ENCODE measurements at places on chromosomes 6 and 20.

DNA sequence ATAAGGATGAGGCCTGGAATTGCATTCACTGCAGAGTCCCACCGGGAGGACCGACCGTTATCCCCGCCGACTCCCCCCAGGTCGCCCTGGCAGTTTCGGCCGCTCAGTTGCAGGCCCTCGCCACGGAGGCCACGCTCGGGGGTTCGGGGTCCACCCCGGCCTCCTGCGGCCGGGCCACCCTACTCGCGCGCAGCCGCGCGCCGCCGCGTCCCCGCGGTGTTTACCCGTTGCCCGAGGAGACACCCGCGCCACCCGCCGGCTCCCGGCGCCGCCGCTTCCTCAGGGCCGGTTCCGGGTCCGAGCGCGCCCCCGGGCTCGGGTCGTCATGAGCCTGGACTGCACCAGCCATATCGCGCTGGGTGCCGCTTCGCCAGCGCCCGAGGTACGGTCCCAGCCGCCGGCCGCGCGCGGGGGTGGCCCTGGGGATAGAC is at the start of gene CCDC170:
CCDC170 (plus strand) TSS at position 214 of the 431 bp plus-strand sequence; CDS start at position 326, 112 bp downstream.
- DNase-seq = no peak

- DNase-seq = no peak
Measured at GRCh38 chr6:130034378-130035146, 16.2 kb downstream of the L3MBTL3 start.

DNA sequence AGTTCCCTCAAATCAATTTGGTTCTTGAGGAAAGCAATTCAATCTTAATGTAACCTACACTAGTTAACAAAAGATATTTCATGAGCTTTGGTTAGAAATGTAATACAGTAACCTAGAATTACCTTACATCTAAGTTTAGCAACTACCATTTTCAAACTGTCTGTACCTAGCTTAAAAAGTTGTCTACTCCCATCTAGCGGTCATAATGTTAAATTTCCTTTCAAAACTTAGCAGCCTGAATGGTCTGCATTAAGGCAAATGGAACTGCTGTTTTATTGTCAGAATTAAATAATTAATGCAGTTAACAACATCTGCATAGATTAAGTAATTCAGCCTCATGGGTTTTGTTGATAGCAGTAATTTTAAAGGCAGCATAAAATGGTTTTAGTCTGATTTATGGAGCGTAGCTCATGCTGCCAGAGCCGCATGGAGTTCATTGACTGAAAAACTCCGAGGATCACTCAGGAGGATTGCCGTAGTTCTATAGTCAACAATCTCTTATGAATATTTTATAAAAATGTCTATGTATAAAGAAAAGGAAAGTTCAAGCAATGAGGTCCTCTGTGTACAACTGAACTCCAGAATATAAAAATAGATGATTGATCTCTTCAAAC is 485.4 kb upstream of the MANEA start:
- DNase-seq = peak; percentile 58

DNA sequence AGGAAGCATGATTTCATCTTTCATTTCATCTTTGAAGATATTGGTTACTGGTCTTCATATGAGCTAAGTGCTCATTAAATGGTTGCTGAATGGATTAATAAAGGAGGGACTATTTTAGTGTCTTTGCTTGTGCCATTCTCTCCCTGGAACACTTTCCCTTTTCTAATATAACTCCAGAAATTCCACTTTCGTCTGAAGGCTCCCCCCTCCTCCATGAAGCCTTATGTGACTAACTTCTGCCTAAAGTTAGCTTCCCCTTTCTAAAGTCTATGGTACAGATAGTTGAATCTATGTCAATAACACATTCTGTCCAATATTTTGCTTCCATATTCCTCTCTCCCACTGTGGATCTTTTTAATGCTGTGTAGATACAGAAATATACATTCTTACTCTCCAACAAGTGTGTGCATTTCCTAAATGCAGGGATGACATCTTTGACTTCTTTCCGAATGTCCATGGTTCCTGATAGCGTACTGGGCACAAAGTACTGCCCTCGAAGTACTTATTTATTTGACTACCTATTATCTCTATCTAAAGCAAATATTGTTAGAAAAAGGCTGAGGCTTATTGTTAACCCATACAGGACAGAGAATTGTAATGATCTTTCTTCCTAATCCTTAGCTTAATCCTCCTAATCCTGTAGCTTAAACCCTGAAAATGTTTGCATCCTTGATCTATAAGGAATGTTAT is 84.7 kb upstream of the ELOVL5 start:
- DNase-seq = no peak

GRCh38 chr6:13847326-13848050 is 33.1 kb upstream of the MCUR1 start:
- DNase-seq = no peak

DNA sequence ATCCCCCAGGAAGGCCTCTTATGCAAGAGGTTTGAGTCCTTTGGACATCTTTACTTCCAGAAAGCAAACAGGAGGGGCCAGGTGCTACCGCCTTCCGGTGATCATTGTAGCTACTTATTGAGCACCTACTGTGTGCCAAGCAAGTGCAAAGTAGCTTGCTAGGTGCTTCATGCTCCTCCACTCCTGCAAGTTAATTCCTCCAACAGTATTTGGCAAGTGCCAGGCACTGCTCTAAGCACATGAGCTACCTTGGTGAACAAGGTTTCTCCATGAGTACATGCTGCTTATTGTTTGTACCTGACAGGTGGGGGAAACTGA is 2.3 kb downstream of the CPNE5 start:
- no peak for DNase-seq

GRCh38 chr6:37050045-37050853 is 44.8 kb downstream of the FGD2 start:
- DNase-seq = peak; percentile 65

DNA sequence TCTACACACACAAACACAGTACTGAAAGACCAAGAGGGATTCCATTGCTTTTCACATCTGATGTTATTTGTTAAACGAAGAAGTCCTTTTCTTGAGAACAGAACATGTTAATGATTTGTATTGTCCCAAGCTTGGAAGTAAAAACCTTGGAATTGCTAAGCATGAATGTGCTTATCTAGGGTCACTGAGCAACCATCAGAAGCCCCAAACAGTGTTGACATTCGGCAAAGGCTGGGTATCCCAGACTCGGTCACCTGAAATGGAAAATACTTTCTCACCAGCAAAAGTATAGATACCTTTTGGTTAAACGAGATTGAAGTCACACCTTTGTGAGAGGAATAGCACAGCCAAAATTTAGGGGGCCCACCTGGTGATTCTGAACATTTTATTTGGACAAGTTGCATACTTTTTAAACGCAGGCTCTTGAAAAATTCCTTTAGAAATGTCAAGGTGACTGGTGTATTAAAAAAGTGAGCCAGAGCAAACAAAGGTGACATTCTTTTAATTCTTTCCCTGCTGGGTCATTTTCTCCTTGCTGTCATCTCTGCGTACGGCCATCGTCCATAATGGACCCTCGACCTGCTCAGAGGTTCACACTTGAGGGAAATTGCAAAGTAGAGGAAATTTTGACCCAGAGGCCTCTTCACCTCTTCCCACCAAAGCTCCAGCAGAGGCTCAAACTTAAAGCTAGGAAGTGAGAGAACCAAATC is 95.8 kb upstream of the FOXA2 start:
- DNase-seq = no peak

DNA sequence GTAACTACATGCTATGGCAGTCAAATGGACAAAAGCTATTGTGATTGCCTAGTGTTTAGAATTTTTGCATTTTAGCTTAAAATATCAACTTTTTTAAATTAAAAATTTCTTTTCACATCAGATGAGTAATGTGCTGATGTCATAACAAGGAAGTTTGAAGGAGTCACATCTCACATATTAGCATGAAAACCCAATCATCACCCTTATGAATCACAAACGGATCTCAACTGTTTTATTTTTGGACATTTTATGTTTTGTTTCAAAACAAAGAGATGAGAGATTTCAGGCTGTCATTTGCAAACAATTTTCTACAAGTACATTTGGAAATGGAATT is 53.6 kb upstream of the TRERF1 start:
- no peak for DNase-seq

GRCh38 chr6:36248980-36249379 is 20.9 kb upstream of the PNPLA1 start:
- DNase-seq = no peak

- DNase-seq = no peak
Measured at GRCh38 chr6:146548898-146549374, 5.3 kb downstream of the RAB32 start.

- DNase-seq = no peak
Measured at GRCh38 chr6:108118810-108119768, 44.5 kb upstream of the OSTM1 start.

- DNase-seq = no peak
Measured at GRCh38 chr6:40187535-40188144, 253.4 kb upstream of the MOCS1 start.

DNA sequence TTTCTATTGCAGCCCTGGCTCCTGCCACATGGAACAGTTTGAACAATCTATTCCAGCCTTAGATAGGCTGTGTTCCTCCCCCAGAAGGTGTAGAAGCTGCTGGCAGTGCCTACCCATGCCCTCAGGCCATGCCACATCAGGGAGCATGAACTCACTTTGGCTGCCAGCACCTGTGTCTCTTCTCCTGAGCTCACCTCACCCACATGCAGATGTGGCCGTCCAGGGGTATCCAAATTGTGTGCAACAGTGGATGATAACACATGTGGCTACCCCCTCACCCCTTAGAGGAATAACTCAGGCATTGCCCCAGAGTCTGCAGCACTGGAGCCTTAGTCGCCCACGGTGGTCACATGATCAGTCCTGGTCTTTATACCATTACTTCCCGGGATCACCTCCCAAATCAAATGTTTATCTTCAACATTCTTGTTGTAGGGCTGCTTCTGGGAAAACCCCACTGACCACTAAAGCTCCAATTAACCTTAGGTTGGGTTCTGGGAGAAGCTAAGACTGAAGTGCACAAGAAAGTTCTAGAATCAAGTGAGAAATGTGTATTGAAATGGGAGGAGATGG is 110.4 kb downstream of the BANF2 start:
- no peak for DNase-seq

DNA sequence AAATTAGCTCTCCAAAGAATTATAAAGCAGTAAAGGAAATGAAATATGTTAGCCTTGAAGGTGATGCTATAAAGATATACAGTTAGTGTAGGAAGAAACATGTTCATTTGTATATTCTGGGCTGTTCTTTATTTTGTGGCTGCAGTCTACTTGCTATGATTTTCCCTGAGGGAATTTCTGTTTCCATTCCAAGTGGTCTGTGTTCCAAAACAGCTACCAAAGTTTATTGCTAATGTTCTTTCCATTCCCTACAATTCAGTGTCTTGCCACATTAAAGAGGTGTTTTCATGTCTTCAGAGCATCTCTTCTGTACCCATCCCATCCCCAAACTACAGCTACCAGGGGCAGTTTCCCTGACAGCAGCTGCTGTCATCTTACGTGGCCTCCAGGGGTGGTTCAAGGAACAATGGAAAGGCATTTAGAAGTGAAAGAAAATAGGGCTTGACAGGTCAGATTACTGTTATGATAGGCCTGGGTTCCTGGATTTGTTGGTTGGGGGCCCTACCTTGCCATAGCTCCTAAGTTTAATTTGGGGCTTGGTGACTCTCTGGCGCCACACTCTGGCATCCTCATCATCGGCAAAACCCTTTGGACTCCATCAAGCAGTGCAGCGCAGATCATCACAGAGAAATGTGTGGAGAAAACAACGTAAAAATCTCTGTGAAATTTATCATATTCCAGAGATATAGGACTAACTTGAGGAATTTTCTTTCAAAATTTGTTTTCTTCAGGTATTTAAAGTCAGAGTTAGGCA is 33.8 kb upstream of the AIG1 start:
- DNase-seq = peak; percentile 40

GRCh38 chr6:126805861-126806260 is 312.6 kb upstream of the RSPO3 start:
- no peak for DNase-seq

DNA sequence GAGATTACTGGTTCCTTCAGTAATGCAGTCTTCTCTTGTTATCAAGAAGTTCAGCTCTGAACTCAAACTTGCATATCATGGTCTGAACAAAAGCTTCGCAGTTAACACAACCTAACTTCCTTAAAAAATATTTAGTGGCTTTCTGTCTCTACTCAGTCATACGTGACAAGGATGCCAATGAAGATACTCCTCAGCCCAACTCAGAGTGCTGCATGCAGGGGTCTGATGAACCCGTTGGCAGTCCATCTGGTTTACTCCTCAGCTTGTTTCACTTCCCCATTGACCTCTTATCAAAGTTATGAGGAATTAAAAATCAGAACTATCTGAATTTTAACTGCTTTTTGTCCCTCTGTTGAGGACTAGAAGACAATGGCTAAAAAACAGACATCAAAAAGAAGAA is 56.6 kb upstream of the RIN2 start:
- DNase-seq = peak; percentile 16

DNA sequence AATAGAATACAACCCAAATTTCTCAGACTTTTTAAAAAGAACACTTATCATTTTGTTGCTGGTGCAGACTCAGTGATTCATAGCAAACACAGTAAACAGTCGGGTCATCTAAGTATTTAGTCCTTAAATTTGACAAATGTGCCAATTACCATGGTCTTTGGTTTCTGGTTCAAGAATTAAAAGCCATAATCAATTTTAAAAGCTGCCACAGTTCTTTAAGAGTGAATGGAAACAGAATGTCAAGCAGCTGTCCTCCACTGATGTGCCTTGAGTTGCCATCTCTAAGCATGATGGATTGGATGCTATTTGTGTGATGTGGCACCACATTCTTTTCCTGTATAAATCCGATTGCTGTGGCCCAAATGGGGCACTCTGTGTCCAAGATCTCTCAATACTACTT is 67.2 kb upstream of the MLIP start:
- no peak for DNase-seq

DNA sequence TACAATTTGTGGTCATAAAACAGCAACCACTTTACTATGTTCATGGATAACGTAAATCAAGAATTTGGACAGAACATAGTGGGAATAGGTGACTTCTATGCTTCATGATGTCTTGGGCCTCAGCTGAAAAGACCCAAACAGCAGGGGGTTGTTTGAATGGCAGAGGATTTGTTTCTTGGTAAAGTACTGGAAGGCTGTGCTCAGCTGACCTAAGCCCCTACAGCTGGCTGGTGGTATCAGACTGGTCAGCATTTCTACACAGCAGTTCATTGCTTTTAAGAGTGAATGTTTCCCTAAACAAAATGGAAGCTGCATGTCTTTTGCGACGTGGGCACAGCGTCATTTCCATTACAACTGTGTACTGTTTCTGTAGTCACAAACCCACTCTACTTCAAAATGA is 148.5 kb upstream of the DEFB112 start:
- DNase-seq = no peak

DNA sequence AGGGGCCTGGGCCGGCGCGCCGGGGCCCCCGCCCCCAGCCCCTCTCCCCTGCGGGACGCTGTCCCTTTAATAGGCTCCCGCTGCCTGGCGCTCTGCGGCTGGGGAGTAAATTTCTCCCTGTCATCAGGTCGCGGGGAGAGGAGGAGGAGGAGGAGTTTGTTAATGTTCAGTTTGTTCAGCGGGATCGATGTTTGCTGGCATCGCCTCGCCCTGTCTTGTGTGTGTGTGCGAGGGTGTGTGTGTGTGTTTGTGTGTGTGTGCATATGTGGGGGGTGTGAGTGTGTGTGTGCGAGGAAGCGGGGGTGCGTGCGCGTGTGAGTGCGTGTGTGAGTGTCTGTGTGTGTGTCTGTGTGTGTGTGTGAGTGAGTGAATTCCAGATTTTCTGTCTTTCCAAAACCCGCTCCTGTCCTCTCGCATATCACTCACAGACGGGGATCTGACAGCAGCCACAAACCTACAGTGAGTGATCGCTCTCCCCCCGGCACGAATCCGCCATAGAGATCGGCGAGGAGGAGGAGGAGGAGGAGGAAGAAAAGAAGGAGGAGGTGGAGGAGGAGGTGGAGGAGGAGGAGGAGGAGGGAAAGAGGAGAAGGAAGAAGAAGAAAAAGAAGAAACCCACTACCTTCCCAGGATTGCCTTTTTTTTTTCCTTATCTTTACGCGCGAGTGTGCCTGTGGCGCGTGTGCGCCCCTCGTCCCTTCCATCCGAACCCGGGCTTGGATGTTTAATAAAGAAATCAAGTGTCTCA is at the start of gene TSHZ2:
TSHZ2 (plus strand) TSS at position 169 of the 748 bp plus-strand sequence. CDS start 936 bp downstream, outside the sequence.
- DNase-seq = no peak

All from globus pallidus (tissue), 1 donor.